ENCODE measurements at places on chromosomes 4 and X.

- DNase-seq = no peak
These were observed 139.1 kb downstream of the COL4A6 start for GRCh38 chrX:108299101-108299591.

DNA sequence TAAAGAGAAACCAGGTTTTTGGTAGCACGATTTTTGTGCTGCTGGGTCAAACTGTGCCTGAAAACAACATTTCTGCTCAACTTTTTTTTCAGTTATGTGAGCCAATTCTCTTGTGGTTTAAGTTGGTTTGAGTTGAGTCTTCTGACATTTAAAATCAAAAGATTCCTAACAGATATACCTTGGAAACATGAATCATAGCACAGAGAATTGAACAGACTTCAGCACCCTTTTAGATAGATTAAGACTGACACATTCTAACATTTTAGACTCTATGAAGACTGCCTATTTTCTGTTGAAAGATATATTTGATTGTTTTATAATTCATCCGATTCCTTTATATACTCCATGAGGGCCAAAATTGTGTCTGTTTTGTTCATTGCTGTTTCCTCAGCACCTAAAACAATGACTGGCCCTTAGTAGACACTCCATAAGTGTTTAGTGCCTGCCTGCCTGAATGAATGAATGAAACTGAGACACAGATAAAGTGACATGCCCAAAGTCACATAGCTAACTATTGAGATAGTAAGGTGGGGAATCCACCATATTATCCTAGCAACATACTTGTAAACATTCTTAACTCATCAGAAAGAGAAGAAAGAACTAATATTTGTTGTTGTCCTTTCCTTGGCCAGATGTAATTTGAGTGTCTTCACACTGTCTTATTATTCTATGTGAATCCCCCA is 624.0 kb downstream of the MID1IP1 start:
- DNase-seq = no peak

GRCh38 chr4:161714931-161715330 is 448.9 kb downstream of the FSTL5 start:
- DNase-seq = no peak

DNA sequence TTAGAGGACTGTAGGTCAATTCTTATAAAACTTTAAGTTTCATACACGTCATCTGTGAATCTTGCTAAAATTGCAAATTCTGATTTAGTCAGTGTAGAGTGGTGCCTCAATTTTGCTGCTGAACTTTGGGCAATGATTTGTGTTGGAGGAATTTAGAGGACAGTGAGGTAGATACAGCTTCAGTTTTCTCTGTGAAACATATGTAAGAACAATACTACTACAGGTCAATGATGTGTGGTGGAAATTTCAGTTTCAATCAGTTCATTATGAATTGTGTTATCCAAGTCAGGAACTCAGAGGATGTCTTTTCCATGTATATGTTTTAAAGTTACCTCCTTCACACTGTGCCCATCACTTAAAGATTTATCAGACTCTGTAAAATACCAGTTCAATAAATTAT is 1597.8 kb upstream of the PCDH10 start:
- no peak for DNase-seq

- no peak for DNase-seq
These were observed 20.2 kb downstream of the IRAK1 start for GRCh38 chrX:153999359-154000037.

Data from activated gamma-delta T cell treated with Interleukin-2 at 50 U/mL for 16 hours (primary cell).